ENCODE measurements at places on chromosomes 1 and 21.

- DNase-seq: no peak
These were observed 227.3 kb upstream of the TMEM51 start for GRCh38 chr1:14926229-14926628.

DNA sequence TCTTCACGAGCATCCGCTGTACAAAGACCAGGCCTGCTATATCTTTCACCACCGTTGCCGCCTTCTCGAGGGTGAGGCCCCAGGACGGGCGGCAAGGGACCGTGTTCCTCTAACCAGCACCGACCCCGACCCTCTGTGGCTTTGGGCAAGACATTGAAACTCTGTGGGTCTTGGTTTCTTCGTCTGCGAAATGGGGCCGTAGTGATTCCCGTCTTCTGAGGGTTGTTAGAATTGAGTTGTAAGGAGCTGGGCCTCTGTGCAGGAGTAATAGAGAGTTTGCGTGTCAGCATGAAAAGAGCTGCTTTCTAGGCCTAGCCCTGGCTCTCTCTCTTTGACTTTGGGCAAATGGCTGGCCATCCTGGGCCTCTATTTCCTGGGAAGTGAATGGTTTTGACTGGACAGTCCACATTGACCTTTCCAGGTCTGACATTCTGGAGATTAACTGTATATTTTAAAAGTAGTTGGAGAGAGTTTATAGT is 591 bp downstream of the MRPL37 start:
- DNase-seq: no peak

GRCh38 chr1:9417695-9418094 is 121.6 kb upstream of the SLC25A33 start:
- DNase-seq: no peak

- DNase-seq: no peak
These were observed 338.4 kb upstream of the PROX1 start for GRCh38 chr1:213649373-213649772.

DNA sequence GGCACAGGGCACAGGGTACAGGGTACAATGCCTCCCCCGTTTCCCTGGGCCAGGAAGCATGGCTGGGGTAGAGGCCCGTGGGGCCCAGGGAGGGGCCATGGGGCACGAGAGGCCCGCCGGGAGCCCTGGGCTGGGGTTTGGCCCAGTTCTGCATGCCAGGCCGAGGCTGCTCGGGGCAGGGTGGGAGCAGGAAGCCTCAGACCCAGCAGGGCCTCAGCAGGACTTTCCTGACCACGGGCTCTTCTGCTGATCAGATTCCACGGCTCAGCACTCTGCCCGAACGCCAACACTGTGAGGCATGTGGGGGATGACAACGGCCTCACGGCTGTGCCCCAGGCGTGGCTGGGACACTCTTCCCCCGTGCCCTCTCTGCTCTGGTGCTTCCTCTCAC is 104.3 kb downstream of the NPHP4 start:
- DNase-seq: no peak

All from RWPE2 (cell line).